Stimulated activated CD4-positive, alpha-beta T cell treated with anti-CD3 and anti-CD28 coated beads, Interleukin-1b, Interleukin-23, amount 100 ng/mL, for 1 hour (primary cell): ENCODE measurements at places on chromosomes 5 and 9.

DNA sequence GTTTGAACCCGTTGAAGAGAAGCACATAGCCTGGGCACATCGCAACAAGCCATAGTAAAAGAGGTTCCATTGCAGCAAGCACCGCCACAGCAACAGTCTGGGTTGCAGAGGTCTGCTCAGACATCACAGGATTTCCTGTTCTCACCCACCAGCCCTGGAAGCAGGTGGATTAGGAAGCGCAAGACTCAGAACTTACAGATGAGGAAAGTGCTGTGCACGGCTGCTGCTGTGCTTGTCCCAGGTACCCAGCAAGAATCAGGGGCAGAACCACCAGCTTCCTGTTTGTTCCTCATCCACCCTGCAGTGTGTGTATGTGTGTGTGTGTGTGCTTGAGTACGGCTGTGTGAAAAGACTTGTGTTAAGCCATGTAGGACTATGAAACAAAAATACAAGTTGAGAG, 124.7 kb upstream of the IRX2 start:
- no peak for DNase-seq

DNA sequence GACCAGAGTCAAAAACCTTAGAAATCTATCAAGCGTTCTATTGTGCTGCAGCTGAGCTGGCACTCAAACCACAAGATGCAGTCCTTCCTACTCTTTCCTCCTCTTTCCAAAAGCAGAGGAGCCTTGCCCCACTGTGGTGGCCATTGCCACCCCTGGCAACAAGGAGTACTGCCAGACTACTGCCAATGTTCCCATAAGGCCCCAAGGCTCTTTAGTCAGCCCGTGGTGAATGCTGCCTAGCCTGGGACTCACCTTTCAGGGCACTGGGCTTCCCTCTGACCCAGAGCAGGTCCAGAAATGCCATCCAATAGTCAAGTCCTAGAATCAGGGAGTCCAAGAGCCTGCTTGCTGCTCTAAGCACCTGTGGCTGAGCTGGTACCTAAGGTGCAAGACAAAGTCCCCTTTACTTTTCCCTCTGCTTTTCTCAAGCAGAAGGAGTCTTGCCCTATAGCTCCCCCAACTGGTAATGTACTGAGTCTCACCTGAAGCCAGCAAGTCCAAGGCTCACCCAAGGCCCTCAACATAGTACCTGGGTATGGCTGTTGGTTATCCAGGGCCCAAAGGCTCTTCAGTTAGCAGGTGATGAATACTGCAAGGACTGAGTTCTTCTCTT, 219.4 kb downstream of the ATPSCKMT start:
- no peak for DNase-seq

- no peak for DNase-seq
Measured at GRCh38 chr5:59180515-59180914, 597.6 kb downstream of the RAB3C start.

DNA sequence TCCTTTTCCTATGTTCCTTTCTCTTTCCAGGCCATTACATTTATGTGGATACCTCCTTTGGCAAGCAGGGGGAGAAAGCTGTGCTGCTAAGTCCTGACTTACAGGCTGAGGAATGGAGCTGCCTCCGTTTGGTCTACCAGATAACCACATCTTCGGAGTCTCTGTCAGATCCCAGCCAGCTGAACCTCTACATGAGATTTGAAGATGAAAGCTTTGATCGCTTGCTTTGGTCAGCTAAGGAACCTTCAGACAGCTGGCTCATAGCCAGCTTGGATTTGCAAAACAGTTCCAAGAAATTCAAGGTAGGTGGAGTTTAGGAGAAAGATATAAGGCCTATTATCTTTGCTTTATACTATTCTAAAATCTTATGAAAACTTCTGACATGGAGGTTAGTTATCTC, 64.5 kb downstream of the MAMDC2 start:
- no peak for DNase-seq

- DNase-seq = no peak
Measured at GRCh38 chr9:20835377-20836286, 151.6 kb downstream of the FOCAD start.

GRCh38 chr9:100670719-100671118, 92.8 kb downstream of the CAVIN4 start:
- no peak for DNase-seq

- no peak for DNase-seq
Measured at GRCh38 chr5:58776559-58776958, 193.7 kb downstream of the RAB3C start.
